ENCODE measurements at places on chromosomes 2 and 18.
A peak's percentile ranks its signal among the peaks of the same experiment; 100 is the strongest.

- peak; percentile 69 for DNase-seq
Measured at GRCh38 chr2:213806125-213806726, 522.0 kb downstream of the SPAG16 start.

DNA sequence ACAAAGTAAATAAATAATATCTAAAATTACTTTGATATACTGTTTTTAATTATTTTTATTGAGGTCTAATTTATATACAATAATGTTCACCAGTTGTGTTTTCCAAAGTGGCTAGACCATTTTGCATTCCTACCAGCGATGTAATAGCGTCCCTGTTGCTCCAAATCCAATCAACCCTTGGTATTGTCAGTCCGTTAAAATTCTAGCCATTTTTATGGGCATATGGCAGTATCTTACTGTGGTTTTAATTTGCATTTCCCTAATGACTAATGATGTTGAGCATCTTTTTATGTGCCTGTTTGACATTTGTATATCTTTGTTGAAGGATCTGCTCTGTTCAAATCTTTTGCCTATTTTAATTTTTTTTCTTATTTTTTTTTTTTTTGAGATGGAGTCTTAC lies 185.0 kb downstream of the PRPF40A start:
- DNase-seq: no peak

DNA sequence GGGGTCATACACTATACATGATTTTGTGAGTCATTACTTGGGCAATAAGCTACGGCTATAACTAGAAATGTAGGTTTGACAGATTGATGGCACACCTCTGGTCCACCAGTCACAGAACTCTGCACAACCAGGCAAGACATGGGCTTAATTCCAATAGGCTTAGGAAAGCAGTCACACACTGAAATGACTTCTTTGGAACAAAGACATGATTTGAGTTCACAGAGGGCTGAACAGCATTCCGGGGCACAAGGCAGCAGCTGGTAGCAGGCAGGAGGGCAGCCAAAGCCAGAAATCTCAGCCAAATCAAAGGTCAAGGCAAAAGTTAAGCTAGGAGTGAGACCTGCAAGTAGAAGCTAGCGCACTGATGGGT lies 27.4 kb downstream of the FABP1 start:
- DNase-seq: peak; percentile 73

DNA sequence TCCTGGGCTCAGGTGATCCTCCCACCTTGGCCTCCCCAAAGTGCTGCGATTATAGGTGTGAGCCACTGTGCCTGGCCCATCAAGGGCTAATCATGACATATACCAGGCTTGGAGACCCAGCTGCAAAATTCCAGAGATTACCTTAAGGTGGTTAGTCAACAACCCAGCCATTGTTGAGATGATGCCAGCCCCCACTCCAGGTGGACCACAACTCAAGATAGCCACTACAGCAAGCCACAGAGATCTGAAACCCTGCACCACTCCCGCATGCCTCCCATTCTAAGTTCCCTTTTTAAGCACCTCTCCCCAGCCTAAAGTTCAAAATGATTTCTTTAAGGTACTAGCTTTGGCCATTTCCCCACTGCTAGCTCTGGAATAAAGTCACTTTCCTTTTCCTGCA lies 4.6 kb upstream of the CLK1 start:
- DNase-seq: no peak

GRCh38 chr2:66164470-66164869 lies 270.5 kb upstream of the MEIS1 start:
- DNase-seq: no peak

- DNase-seq: no peak
Measured at GRCh38 chr2:46273919-46274318, 23.3 kb upstream of the EPAS1 start.

GRCh38 chr2:5694306-5694705 lies 2.1 kb downstream of the SOX11 start:
- DNase-seq: no peak

GRCh38 chr2:19689646-19690168 lies 212.1 kb downstream of the TTC32 start:
- DNase-seq: no peak

DNA sequence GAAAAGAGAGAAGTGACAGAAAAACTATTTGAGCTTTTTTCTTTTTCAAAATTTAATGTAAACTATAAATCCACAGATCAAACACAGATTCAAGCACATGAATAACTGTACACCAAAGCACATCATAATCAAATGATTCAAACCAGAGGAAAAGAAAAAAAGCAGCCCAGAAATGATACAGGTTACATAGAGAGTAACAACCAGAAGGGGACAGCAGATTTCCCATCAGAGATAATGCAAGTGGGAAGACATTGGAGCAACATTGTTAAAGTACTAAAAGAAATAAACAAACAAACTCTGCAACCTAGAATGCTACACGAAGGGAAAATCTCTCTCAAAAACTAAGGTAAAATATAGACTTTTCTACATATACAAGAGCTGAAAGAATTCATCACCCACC lies 34.5 kb downstream of the CMPK2 start:
- no peak for DNase-seq

- DNase-seq: no peak
Measured at GRCh38 chr2:181268174-181268867, 188.9 kb upstream of the ITGA4 start.

DNA sequence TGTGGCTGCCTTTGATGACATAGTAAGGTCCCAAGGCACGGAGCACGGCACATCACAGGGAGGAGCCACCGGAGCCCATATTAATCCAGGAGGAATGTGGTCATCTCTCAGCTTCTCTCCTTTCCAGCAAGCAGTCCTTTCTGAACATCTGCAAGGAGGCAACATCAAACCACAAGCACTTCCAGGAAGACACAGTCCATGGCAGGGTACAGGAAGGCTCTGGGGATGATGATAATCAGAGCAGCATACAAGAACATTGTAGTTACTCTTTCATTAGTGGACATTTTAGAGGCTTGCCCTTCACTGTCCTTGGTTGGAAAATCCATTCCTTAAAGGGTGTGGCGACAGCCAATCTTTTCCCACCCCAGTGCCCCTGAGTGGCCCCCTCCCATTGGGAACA lies 31.1 kb downstream of the YPEL5 start:
- no peak for DNase-seq

DNA sequence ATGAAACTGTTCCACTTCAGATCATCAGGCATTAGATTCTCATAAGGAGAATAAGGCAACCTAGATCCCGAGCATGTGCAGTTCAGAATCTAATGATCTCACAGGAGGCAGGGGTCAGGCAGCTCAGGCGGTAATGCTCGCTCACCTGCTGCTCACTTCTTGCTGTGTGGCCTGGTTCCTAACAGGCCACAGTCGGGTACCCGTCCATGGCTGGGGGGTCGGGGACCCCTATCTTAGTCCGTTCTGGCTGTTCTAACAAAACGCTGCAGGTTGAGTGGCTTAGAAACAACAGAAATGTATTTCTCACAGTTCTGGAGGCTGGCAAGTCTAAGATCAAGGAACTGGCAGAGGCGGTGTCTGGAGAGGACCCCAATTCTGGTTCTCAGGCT lies 79.2 kb downstream of the ASB1 start:
- DNase-seq: no peak

GRCh38 chr2:161103451-161103831 lies 56.8 kb upstream of the TANK start:
- DNase-seq: no peak

DNA sequence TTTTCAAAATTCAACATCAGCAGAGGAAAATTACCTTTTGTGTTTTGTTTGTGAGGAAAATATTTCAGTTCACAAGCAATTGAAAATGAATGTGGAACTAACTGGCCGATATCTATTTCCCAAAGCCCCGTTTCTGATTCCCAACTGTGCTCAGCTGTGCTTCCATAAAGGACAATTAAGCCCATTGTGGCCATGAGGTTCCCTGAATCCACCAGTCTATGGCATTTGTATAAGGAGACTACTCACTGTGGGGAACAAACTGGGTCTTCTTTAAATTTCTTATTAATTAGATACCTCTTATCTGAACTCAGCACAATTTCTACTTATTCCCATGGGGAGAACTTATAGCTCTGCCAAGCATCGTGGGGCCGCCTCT lies 31.4 kb upstream of the AGAP1 start:
- peak; percentile 88 for DNase-seq

DNA sequence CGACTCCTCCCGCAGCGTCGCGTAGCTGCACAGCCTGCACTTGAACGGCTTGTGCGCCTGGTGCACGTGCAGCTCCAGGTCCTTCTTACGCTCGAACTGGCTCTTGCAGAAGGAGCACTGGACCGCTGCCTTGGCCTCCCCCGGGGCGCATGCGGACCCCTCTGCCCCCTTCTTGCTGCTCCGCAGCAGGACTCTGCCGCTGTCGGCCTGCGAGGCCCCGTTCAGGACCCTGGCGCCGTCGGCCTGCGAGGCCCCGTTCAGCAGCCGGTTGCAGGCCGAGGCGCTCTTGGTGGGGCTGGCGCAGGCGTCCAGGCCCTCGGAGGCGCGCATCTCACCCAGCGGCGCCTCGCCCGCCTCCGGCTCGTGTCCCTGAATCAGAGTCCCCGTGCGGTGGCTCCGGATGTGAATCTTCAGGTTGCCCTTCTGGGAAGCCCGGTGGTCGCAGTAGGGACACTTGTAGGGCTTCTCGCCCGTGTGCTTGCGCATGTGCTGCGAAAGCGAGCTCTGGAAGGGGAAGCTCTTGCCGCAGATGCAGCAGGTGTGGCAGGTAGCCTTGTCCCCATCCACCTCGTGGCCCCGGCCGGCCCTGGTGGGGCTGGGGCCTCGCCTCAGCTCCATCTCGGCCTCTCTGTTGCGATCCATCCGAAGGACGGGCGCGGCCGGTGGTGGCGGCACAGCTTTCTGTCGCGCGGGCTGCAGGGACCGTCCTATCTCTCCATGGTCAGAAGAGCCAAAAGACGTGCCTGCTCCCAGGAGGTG lies 52.5 kb downstream of the ZNF516 start:
- DNase-seq: no peak

- no peak for DNase-seq
Measured at GRCh38 chr2:218981881-218982585, 3.0 kb downstream of the FEV start.

- DNase-seq: peak; percentile 91
Measured at GRCh38 chr2:33577084-33577483, 22.0 kb downstream of the FAM98A start.

GRCh38 chr2:201839727-201840126 lies 33.4 kb downstream of the CDK15 start:
- no peak for DNase-seq

DNA sequence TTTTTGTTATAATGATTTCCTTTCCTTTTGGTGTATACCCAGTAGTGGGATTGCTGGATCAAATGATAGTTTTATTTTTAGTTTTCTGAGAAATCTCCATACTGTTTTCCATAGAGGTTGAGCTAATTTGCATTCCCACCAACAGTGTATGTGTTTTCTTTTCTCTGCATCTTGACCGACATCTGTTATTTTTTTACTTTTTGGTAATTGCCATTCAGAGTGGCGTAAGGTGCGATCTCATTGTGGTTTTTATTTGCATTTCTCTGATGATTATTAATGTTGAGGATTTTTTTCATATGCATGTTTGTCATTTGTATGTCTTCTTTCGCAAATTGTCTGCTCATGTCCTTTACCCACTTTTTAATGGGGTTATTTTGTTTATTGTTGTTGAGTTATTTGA lies 58.1 kb downstream of the ARHGAP25 start:
- no peak for DNase-seq

- DNase-seq: no peak
Measured at GRCh38 chr2:501130-501529, 176.1 kb downstream of the TMEM18 start.

DNA sequence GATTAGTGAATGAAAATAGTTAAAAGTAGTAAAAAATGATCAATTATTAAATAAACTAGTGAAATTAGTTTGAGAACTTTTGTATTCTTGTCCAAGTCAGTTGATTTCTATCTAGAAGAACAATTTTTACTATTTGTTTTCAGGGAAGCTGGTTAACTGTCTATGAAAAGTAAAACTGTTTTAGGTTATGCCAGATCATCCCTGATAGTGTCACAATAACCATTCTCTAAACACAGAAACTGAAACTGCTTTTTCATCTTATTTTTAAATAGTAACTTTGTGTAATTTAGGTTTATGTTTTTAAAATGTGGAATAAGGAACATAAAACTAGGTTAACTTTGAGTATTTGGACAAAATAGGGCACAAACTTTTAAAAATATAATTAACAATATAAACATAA lies 1087.2 kb downstream of the DPP10 start:
- no peak for DNase-seq

- DNase-seq: no peak
Measured at GRCh38 chr2:28577791-28578680, 82.2 kb downstream of the PLB1 start.

DNA sequence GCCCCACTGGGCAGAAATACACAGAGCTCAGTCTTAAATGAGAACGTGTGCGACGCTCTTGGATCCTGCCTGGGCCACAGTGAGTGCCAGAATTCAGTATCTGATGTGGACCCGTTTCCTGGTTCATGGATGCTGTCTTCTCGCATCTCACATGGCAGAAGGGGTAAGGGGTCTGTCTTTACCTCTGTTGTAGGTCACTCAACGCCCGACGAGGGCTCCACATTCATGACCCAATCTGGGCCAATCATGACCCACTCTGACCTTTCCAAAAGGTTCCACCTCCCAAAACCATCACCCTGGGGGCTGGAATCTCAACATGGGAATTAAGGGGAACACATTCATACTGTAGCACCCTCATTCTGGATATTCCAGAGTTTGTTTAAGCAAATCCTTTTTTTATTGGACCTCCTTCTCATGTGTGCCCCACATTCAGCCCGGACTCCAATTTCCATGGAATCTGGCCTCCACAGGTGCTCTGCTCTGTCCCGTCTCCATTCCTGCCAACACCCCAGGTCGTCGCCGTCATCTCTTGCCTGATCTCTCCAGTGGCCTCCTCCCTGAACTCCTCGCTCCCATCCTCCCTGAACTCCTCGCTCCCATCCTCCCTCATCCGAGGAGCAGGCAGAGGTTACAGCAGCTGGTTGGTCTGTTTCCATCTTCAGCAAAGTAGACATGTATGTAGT lies 78.9 kb upstream of the OTOS start:
- no peak for DNase-seq

GRCh38 chr2:49980774-49981173 lies 826.5 kb upstream of the FSHR start:
- no peak for DNase-seq

- DNase-seq: no peak
Measured at GRCh38 chr2:229003256-229003655, 267.8 kb downstream of the PID1 start.

GRCh38 chr2:108967757-108968156 lies 21.3 kb downstream of the EDAR start:
- no peak for DNase-seq

DNA sequence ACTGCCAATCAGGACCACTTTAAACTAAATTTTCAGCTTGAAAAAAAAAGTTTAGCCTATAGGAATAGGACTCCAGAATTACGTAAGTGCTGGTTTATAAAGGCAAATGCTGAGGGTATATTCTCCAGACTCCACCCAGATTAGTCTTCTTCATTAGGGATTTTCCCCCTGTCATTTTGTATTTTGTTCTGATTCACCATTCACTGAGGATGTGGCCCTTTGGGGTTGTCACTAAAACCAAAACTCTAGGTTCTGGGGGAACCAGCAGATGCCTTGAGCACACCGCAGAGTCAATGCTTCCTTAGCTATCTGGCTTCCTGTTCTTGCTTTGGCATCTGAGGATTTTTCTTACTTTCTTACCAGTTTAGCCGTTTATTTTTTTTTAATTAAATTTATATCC lies 10.5 kb downstream of the SCYGR4 start:
- no peak for DNase-seq
